T-cell (primary cell): ENCODE measurements at places on chromosomes 6 and 20.

- DNase-seq, result no peak
Observed at GRCh38 chr20:6533351-6533750, 234.1 kb upstream of the BMP2 start.

- no peak for DNase-seq
Observed at GRCh38 chr6:161237176-161237575, 36.7 kb downstream of the AGPAT4 start.

GRCh38 chr6:6829872-6830685, 241.6 kb downstream of the LY86 start:
- no peak for DNase-seq

DNA sequence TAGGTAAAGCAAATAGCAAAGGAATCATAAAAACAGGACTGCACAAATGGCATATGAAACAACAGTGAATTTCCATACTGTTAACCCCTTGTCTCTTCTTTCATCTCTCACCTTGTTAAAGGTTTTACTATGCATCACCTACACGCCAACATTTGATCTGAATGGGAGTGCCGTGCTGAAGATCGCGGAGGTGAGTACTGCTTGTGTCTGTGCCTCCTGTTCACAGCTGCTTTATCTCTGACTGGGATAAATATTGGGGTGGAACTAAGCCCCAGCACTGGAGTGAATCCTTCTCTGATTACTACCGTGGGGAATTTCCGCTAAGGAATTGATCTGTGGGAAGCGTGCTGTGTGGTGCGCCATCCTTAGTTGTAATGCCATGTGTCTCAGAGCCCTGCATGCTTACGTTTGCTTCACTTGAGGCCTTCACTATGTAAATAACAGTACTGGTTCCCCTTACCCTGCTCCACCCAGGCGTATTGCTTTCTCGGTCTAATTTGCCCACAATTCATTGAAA, 11.4 kb upstream of the PBOV1 start:
- DNase-seq, result no peak

DNA sequence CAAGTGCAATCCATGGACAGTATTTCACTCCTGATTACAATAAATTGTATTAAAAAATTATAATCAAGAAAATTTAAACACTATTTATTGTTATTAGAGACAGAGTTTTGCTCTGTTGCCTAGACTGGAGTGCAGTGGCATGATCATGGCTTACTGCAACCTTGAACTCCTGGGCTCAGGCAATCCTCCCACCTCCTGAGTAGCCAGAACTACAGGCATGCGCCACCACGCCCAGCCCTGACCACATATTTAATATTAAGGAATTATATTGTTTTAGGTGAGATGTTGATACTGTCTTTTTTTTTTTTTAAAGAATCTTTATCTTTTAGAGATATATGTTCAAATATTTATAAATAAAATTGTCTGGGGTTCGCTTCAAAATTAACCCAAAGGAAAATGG, 14.6 kb downstream of the LCA5 start:
- DNase-seq, result no peak

GRCh38 chr6:20377623-20378265, 23.9 kb upstream of the E2F3 start:
- DNase-seq, result no peak

DNA sequence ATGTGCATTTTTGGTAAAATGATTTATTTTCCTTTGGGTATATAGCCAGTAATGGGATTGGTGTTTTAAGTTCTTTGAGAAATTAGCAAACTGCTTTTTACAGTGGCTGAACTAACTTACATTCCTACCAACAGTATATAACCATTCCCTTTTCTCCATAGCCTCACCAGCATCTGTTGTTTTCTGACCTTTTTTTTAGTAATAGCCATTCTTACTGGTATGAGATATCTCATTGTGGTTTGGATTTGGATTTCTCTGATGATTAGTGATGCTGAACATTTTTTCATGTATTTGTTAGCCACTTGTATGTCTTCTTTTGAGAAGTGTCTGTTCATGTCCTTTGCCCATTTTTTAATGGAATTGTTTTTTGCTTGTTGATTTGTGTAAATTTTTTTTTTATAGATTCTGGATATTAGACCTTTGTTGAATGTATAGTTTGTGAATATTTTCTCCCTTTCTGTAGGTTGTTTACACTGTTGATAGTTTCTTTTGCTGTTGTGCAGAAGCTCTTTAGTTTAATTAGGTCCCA, 42.3 kb downstream of the STK4 start:
- no peak for DNase-seq

- DNase-seq, result no peak
Observed at GRCh38 chr20:60408435-60408834, 450.2 kb downstream of the CDH26 start.

DNA sequence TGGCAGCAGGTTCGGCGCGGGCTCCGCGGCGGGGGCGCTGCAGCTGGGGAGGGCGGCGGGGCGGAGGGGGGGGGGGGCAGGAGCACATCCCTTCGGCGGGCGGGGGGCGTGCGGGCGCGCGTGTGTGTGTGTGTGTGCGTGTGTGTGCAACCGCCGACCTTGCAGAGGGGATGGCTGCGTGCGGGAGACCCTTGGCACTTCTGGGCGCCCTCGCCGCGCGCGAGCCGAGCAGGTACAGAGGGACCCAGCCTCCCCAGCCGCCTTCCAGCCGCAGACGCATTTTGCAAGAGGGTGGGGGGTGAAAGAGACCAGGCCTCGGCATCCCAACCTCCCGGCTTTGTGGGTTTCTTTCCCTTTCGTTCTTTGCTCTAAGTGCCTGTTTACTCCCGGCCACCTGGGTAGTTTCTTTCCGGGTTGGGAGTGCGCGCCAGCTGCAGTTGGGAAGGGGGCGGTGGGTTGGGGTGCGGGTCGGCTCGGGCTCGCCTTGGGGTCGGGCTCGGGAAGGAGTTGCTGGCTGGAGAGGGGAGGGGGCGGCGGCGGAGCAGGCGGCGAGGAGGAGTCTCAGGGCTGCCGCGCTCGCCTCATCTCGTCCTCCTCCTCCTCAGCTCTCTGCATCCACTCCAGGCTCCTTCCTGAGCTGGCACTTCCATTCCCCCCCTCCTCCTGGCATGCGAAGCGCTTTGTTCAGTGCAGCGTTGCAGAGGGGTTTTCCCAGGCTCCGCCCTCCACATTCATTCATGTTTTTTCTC, 620 bp downstream of the HIVEP1 start:
- peak; percentile 81 for DNase-seq

GRCh38 chr20:16462711-16463110, 110.5 kb downstream of the KIF16B start:
- no peak for DNase-seq

DNA sequence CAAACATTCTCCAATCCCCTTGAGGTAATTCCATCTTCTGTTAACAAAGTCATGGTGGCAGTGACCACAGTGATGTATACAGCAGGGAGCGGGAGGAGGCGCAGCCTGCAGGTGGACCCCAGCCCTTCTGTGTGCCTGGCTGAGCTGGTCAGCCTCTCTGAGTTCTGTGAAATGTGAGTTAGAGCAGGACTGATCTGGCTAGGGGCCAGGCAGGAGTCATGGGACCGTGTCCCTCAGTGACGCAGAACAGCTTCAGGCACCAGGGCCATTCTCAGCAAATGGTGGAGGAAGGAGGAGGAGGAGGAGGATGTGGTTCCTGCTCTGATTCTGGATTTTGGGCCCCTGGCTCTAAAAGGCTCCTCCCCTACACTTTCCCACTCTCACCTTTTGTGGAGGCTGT, 6.9 kb downstream of the PHACTR3 start:
- no peak for DNase-seq

- no peak for DNase-seq
Observed at GRCh38 chr20:36167902-36168503, 13.5 kb downstream of the EPB41L1 start.

GRCh38 chr6:107361753-107362604, 97.4 kb downstream of the PDSS2 start:
- DNase-seq, result no peak

DNA sequence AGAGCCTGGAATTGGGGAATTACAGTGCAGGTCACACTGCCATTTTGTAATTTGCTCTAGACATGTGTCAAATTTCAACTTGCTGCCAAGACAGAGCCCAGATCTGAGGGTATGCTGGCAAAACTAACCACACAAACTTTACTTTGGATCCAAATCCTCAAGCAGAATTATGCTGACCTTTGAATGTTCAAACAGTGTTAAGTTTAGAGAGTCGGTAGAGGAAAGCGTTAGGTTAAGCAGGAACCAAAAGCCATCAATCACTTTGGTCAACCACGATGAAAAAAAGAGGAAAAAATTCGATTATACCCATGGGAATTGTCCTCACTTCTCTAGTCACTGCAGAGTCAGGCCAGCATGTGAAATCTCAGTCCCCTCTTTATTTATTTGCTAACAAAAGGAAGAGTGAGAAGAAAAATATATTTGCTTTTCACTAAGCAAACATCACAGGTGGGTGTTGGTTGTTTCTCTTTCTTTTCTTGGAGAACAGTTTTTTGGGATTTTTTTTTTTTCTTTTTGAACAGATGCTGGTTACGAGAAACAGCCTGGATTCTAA, 105.1 kb upstream of the ADGRF1 start:
- no peak for DNase-seq
